Sigmoid colon (tissue), 7 donors: ENCODE measurements at places on chromosomes 5 and 9. TPM values are rescaled to one million over a fixed set of nuclear protein-coding genes. Genes with fewer than 3 reads are reported as not detected.

GRCh38 chr5:92641031-92641962 is 939.7 kb downstream of the NR2F1-AS1 start:
- H3K27me3 ChIP-seq: no peaks in the 10 kb centered on the region
- H3K27ac ChIP-seq: no peak overlapping the region
- H3K4me1 ChIP-seq: peaks cover 6% of the 10 kb centered on the region
- H3K4me3 ChIP-seq: no peak overlapping the region
- DNase-seq: no peak

The ARSB gene
- 17.1 TPM for total RNA-seq

- no peak overlapping the region for H3K4me3 ChIP-seq
- H3K27me3 ChIP-seq: no peaks in the 10 kb centered on the region
- H3K27ac ChIP-seq: no peak overlapping the region
- peaks cover 15% of the 10 kb centered on the region for H3K4me1 ChIP-seq
Measured at GRCh38 chr9:33445389-33446239, 1.8 kb downstream of the AQP3 start.

- DNase-seq: no peak
- H3K36me3 ChIP-seq: no peaks in the 10 kb centered on the region
- H3K4me1 ChIP-seq: no peaks in the 10 kb centered on the region
- no peak overlapping the region for H3K4me3 ChIP-seq
- H3K27ac ChIP-seq: no peak overlapping the region
- H3K27me3 ChIP-seq: no peaks in the 10 kb centered on the region
Measured at GRCh38 chr9:80491086-80491696, 919.4 kb downstream of the TLE4 start.

GRCh38 chr9:5870691-5871090 is 20.0 kb upstream of the MLANA start:
- H3K36me3 ChIP-seq: no peaks in the 10 kb centered on the region
- no peak overlapping the region for H3K27ac ChIP-seq
- no peaks in the 10 kb centered on the region for H3K27me3 ChIP-seq
- no peak overlapping the region for H3K4me3 ChIP-seq
- H3K4me1 ChIP-seq: no peaks in the 10 kb centered on the region

DNA sequence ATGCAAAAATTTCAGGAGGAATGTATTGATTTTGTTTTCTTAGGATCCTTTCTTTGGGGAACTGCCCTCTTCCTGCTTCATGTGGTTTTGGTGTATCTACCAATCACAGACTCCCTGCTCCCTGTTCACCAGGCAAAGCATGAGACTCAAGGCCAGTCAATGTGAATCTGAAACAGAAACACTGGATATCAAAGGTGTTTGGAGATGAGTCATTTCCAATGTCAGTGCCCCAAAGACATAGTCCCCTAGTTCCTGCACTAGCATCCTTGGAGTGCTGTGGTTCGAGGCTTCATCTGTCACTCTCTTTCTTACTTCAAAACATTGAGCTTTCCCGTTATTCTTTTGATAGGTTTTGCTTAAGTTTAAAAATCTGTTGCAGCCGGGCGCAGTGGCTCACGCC is 8.1 kb downstream of the PPP3R2 start:
- no peak overlapping the region for H3K27ac ChIP-seq
- no peak for DNase-seq
- no peaks in the 10 kb centered on the region for H3K36me3 ChIP-seq
- H3K4me1 ChIP-seq: peaks cover 9% of the 10 kb centered on the region
- no peak overlapping the region for H3K4me3 ChIP-seq

DNA sequence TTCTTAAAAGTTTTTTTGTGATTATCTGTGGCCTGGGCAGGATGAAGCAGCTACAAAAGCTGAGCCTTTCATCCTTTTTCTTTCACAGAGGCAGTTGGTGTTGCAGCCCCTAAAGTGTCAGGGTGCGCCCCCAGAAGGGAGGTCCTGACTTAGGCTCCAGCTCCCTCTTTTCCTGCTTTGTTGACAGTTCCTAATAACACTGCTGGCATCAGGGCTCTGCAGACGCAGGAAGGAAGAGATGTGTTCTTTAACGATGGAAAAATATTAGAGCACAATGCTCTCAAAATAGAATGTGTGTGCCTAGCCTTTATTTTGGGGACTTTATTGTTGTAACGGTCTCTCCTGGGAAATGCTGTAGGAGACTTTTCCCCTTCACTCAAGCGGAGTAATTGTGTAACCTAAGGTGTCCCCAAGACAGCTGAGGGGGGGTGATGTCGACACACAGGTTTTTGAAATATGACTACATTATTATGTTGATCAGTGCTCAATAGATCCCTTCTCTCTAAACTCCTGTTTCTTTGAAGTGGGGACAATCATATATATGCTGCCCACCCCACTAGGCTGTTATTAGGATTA is 135.6 kb downstream of the SEMA6A start:
- H3K27me3 ChIP-seq: no peaks in the 10 kb centered on the region
- H3K4me1 ChIP-seq: peaks cover 9% of the 10 kb centered on the region
- no peaks in the 10 kb centered on the region for H3K36me3 ChIP-seq
- no peak for DNase-seq
- H3K4me3 ChIP-seq: no peak overlapping the region
- no peak overlapping the region for H3K27ac ChIP-seq

GRCh38 chr9:120879446-120879845 is 2.5 kb upstream of the PHF19 start:
- no peak overlapping the region for H3K4me3 ChIP-seq
- H3K4me1 ChIP-seq: peaks cover 13% of the 10 kb centered on the region
- no peak for DNase-seq
- H3K36me3 ChIP-seq: no peaks in the 10 kb centered on the region

GRCh38 chr5:23302438-23302837 is 205.0 kb upstream of the PRDM9 start:
- H3K27me3 ChIP-seq: no peaks in the 10 kb centered on the region
- no peaks in the 10 kb centered on the region for H3K36me3 ChIP-seq
- H3K4me1 ChIP-seq: no peaks in the 10 kb centered on the region

DNA sequence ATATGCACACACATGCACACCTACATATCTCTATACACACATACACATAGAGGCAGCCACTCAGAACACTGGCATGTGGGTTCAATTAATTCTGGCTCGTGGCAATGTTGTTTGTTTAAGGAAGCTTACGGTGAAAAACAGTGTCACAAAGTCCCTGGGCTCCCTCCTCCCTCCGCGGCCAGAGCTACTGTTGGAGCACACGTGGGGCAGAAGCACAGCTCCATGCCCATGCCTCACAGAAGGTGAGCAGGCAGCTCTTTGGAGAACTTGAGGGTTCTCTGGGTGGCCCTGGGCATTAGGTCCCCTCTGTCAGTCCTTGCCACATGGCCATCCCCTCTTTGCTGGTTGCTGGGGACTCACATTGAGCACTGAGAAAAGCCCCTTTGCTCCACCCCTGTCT is 107.5 kb downstream of the GADD45G start:
- no peaks in the 10 kb centered on the region for H3K36me3 ChIP-seq
- H3K27me3 ChIP-seq: no peaks in the 10 kb centered on the region
- H3K27ac ChIP-seq: no peak overlapping the region
- H3K4me3 ChIP-seq: no peak overlapping the region
- peaks cover 8% of the 10 kb centered on the region for H3K4me1 ChIP-seq
- DNase-seq: no peak

DNA sequence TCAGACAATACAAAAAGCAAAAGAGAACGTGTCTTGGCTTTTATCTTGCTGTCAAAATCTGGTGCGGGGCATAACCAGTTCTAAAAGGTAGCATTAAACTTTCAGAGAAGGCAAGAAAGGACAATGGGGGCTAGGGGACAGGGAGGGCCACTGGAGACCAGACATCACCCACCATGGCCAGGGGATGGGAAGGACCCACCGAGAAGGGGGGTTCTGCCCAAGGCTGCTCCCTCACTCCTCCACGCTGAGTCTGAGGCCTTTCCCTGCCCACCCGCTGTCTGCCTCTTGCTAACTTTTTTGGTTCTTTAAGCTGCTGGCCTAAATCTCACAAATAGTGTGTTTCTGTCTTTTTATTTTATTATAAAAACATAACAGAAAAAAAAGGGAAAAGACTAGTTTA is 33.6 kb downstream of the ATPSCKMT start:
- no peak overlapping the region for H3K4me3 ChIP-seq
- no peaks in the 10 kb centered on the region for H3K27me3 ChIP-seq
- H3K27ac ChIP-seq: no peak overlapping the region
- H3K4me1 ChIP-seq: no peaks in the 10 kb centered on the region
- H3K36me3 ChIP-seq: no peaks in the 10 kb centered on the region

DNA sequence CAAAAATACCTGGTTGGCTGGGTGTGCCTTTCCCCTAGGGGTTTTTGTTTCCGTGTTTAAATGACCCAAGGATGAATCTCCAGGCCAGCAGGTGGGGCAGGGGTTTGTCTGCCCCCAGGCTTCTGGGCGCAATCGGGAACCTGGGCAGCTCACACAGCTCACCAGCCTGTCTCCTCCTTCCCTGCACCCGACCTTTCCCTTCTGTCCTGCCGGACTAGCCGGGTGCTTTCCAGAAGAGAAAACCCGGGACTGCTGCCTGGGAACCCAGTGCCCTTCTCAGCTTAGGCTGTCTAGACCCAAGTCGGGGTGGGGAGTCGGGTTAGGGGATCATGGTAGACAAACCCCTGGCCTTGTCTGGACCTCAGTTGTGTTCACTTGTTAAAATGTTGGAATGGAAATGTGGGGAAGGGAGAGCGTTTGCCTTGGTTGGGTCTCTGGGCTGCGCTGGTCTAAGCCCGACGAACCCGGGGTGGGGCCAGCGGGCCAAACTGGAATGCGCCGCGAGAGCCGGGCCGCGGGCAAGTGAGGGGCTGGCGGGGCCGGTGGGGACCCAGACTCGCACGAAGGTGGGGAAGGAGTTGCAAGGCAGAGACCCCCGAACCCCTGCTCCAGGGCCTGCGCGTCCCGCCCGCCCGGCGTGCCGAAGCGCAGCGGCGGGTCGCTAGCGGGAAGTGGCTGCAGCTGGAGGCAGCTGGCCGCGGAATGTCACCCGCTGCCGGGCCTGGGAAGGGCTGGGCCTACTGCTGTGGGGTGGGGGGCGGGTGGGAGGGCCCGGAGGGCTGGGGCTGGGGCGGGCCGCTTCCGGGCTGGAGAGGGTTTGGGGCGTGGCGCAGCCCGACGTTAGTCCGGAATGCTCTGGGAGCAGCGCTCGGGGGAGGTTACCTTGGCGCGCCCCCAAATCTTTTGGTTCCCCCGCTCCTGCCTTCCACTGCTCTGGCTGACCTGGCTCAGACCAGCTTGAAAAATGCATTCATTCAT is 84.6 kb downstream of the DAB2IP start:
- no peaks in the 10 kb centered on the region for H3K36me3 ChIP-seq
- peak overlapping the region; percentile 49 for H3K4me3 ChIP-seq
- H3K27ac ChIP-seq: peak overlapping the region; percentile 94
- H3K4me1 ChIP-seq: peaks cover 80% of the 10 kb centered on the region

The CEMIP2 gene
- 90.4 TPM for total RNA-seq

DNA sequence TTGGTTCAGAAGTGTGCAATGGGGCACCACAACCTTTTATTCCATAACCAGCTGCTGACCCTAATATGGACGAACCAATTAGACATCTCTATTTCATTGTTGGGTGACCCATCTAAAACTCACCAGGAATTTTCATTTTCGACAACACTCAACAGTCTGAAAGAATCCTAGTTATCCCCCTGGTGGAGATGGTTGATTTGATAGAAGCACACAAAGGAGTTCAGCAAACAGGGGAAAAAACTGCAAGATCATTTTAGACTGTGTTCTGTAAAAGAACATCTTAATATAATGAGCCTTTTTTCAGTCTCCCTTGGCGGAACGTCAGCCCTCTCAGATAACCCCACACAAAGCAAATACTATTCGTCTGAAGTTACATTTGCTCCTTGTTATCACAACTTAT is 367.4 kb downstream of the KIAA0825 start:
- DNase-seq: no peak
- no peaks in the 10 kb centered on the region for H3K27me3 ChIP-seq
- H3K4me1 ChIP-seq: no peaks in the 10 kb centered on the region
- H3K4me3 ChIP-seq: no peak overlapping the region

DNA sequence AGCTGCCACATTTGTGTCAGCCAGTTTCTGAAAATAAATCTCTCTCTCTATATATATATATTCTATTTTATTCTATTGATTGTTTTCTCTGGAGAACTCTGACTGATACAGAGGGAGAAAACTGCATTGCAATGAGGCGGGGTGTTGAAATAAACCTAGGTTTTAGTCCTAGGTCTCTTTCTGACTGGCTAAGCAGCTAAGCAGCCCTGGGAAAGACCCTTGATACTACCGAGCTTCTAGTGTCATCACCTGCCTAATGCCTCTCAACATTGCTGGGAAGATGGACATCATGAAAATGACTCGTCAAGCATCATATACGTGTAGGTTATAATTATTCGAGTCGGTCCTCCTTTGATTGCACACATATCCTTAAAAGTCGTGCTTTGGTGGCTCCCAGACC is 166.5 kb upstream of the IL12B start:
- no peak for DNase-seq
- no peaks in the 10 kb centered on the region for H3K36me3 ChIP-seq
- H3K27ac ChIP-seq: no peak overlapping the region
- H3K27me3 ChIP-seq: no peaks in the 10 kb centered on the region

- H3K4me3 ChIP-seq: no peak overlapping the region
- H3K36me3 ChIP-seq: no peaks in the 10 kb centered on the region
- H3K27ac ChIP-seq: no peak overlapping the region
- no peaks in the 10 kb centered on the region for H3K4me1 ChIP-seq
- DNase-seq: no peak
Measured at GRCh38 chr5:35362772-35363171, 132.5 kb upstream of the PRLR start.

DNA sequence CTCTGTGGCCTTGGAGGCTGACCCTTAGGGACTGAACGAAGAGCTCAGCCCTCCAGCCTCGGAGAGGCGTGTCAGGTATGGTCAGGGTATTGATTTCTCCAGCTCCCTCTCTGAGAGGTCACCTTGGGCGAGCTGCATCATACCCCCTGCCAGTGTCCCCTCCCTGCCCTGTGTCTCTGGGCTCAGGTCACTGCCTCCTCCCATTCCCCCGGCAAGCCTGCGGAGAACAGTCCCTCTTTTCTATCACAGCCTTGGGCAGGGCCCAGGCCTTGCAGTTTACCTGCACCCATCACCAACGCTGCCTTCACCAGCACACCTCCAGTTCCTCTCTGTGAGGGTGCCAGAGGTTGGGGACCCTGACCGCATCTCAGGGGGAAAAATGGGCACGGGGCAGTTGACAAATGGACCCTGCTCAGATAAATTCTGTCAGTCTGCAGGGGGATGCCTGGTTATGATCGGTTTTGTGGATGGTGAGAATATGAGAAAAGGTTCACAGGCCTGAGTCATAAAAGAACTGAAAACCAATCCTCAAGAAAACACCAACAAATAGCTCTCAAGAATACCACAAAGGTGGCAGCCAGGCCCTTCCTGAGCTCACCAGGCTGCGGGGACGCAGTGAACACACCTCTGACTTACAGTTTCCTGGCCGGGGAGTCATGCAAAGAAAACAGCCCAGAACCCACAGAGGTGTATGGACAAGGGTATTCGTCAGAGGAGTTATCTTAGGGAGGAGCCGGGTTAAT is 24.7 kb upstream of the RXRA start:
- H3K4me1 ChIP-seq: no peaks in the 10 kb centered on the region
- H3K27me3 ChIP-seq: no peaks in the 10 kb centered on the region
- no peaks in the 10 kb centered on the region for H3K36me3 ChIP-seq
- no peak overlapping the region for H3K4me3 ChIP-seq

The SLC6A3 gene
- total RNA-seq: not detected

GRCh38 chr9:125889476-125890419 is 142.6 kb downstream of the PBX3 start:
- H3K4me3 ChIP-seq: peak overlapping the region; percentile 56
- no peaks in the 10 kb centered on the region for H3K27me3 ChIP-seq
- H3K36me3 ChIP-seq: no peaks in the 10 kb centered on the region
- peak; percentile 61 for DNase-seq

- H3K4me3 ChIP-seq: no peak overlapping the region
- peak overlapping the region; percentile 46 for H3K27ac ChIP-seq
- no peaks in the 10 kb centered on the region for H3K27me3 ChIP-seq
- no peaks in the 10 kb centered on the region for H3K4me1 ChIP-seq
Measured at GRCh38 chr9:120366644-120367019, 213.3 kb downstream of the CDK5RAP2 start.

The NUTM2G gene
- total RNA-seq: not detected

GRCh38 chr5:132807163-132807838 is 5.8 kb upstream of the SOWAHA start:
- H3K27ac ChIP-seq: no peak overlapping the region
- no peaks in the 10 kb centered on the region for H3K4me1 ChIP-seq
- peak; percentile 13 for DNase-seq
- no peak overlapping the region for H3K4me3 ChIP-seq
- H3K36me3 ChIP-seq: no peaks in the 10 kb centered on the region
